Panc1 (cell line): ENCODE measurements at places on chromosomes 6 and 20.
A peak's percentile ranks its signal among the peaks of the same experiment; 100 is the strongest.

GRCh38 chr6:105135056-105135455, 44.8 kb downstream of the POPDC3 start:
- no peaks in the 10 kb centered on the region; the same call in 1 of the 2 replicates for H3K36me3 ChIP-seq
- H3K4me1 ChIP-seq, result peaks cover 17% of the 10 kb centered on the region
- DNase-seq, result peak; percentile 20
- H3K4me3 ChIP-seq, result no peak overlapping the region
- H3K27ac ChIP-seq, result no peak overlapping the region

- H3K27ac ChIP-seq, result no peak overlapping the region
- no peaks in the 10 kb centered on the region for H3K27me3 ChIP-seq
- H3K36me3 ChIP-seq, result no peaks in the 10 kb centered on the region
- no peaks in the 10 kb centered on the region for H3K4me1 ChIP-seq
- no peak for DNase-seq
- no peak overlapping the region for H3K4me3 ChIP-seq
These were observed 111.0 kb downstream of the DTNBP1 start for GRCh38 chr6:15551798-15552197.

DNA sequence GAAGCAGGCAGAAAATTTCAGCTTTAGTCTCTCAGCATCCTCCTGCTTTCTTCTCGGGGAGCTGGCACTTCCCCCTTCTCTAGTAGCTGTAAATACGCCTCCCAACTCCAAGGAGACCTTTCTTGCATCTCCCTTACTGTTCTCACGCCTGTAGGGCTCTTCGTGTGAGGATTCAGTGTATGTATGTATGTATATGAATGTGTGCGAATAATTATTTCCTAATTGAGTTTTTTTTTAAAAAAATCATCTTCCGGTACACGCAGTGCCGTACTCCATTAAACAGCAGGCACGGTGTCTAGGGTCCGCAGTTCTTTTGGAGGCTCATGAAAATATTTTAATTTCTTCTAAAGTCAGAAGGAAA, 85.4 kb downstream of the HFE start:
- no peak for DNase-seq
- H3K36me3 ChIP-seq, result peaks cover 2% of the 10 kb centered on the region; the same call in 1 of the 2 replicates
- H3K4me3 ChIP-seq, result peak overlapping the region; percentile 74
- peak overlapping the region; percentile 99 for H3K27ac ChIP-seq
- H3K4me1 ChIP-seq, result peaks cover 33% of the 10 kb centered on the region
- H3K27me3 ChIP-seq, result no peaks in the 10 kb centered on the region

GRCh38 chr20:12399110-12399836, 481.6 kb downstream of the BTBD3 start:
- DNase-seq, result no peak
- H3K36me3 ChIP-seq, result no peaks in the 10 kb centered on the region
- H3K4me1 ChIP-seq, result no peaks in the 10 kb centered on the region
- no peaks in the 10 kb centered on the region for H3K27me3 ChIP-seq

- no peak for DNase-seq
- H3K4me1 ChIP-seq, result no peaks in the 10 kb centered on the region
- H3K4me3 ChIP-seq, result no peak overlapping the region
- no peak overlapping the region for H3K27ac ChIP-seq
- no peaks in the 10 kb centered on the region for H3K36me3 ChIP-seq
- H3K27me3 ChIP-seq, result no peaks in the 10 kb centered on the region
These were observed 61.8 kb downstream of the CNBD2 start for GRCh38 chr20:36030149-36030548.

DNA sequence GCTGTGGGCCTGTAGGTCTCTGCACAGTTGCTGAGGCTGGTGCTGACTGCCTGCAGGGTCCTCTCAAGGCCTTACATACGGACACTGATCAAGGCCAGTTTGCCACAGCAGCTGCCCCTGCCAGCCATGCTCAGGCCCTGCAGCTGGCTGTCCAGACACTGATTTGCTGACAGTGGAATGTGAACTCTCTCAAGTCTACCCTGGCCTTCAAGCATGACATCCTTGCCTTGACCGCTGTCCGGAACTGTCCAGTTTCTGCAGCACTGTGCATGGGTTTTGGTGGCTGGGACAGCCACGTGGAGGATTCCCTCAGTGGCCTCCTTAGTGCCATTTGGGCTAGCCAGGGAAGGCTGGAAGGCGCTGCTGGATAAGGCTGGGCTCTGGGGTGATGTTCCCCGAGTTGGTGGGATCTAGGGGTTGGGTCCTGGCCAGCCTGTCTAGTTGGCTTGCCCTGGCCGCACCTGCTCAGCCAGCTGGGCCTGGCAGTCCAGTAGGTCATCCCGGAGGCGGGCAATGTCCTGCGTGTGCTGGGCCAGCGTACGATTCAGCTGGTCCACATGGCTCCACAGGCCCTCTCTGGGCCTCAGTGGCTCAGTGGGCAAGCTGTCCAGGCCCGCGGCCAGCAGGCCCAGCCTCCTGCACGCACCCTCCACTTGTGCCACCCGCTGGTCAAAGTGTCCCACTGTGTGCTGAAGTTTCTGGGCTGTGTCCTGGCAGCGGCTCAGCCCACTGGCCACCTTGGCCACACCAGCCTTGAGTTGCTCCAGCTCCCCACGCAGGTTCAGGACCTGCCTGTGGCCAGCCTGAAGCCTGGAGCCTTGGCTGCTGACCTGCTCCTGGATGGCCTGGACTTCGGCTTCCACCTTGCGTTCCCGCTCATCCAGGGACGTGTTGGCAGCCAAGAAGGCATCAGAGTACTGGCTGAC, 5.5 kb downstream of the EMILIN3 start:
- no peak overlapping the region for H3K27ac ChIP-seq
- H3K4me3 ChIP-seq, result no peak overlapping the region
- H3K36me3 ChIP-seq, result no peaks in the 10 kb centered on the region
- DNase-seq, result no peak

DNA sequence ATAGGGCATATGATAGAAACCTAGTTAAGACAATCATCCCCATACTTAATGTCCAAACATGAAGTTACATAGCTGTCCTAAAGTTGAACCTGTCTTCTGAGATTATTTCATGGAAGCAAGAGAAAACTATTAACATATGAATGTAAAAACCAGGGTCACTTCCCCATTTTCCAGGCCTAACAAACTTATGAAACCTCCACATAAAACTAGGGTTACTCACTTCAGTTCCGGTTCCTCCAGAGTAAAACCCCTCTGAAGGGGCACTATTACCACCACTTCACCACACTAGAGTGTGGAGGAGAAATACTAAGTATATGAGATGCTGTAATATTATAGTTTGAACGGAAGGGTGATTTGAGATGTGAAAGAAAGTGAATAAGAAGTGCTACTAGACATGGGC, 14.9 kb downstream of the PRKN start:
- no peak for DNase-seq
- no peaks in the 10 kb centered on the region for H3K36me3 ChIP-seq
- H3K4me1 ChIP-seq, result no peaks in the 10 kb centered on the region
- H3K4me3 ChIP-seq, result no peak overlapping the region
- H3K27ac ChIP-seq, result no peak overlapping the region

- no peak for DNase-seq
- no peak overlapping the region for H3K27ac ChIP-seq
- no peaks in the 10 kb centered on the region for H3K36me3 ChIP-seq
- no peaks in the 10 kb centered on the region for H3K27me3 ChIP-seq
- H3K4me3 ChIP-seq, result no peak overlapping the region
These were observed 2.9 kb downstream of the CHRNA4 start for GRCh38 chr20:63357921-63358905.

GRCh38 chr6:163323705-163324104, 90.8 kb upstream of the QKI start:
- peak overlapping the region; percentile 87 for H3K27ac ChIP-seq
- H3K36me3 ChIP-seq, result no peaks in the 10 kb centered on the region
- H3K4me1 ChIP-seq, result peaks cover 39% of the 10 kb centered on the region
- no peak overlapping the region for H3K4me3 ChIP-seq
- no peaks in the 10 kb centered on the region for H3K27me3 ChIP-seq
- no peak for DNase-seq
